Immature natural killer cell (primary cell): ENCODE measurements at places on chromosomes 13 and 19.

DNA sequence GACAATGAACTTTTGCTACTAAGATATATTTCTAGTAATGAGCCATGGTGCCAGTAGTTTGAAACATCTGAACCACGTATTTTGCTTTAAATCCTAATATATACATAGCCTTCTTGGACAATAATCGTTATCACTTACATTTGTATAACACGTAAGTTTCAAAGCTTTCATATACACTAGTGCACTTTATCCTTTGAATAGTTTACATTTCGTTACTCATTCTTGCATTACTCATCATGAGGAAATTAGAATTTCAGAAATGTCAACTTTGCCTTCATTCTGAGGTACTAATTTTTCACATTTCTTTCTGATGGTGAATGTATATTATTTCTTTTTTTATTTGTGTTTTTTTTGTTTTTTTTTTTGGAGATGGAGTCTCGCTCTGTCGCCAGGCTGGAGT lies 5.8 kb downstream of the KBTBD7 start:
- DNase-seq: no peak

DNA sequence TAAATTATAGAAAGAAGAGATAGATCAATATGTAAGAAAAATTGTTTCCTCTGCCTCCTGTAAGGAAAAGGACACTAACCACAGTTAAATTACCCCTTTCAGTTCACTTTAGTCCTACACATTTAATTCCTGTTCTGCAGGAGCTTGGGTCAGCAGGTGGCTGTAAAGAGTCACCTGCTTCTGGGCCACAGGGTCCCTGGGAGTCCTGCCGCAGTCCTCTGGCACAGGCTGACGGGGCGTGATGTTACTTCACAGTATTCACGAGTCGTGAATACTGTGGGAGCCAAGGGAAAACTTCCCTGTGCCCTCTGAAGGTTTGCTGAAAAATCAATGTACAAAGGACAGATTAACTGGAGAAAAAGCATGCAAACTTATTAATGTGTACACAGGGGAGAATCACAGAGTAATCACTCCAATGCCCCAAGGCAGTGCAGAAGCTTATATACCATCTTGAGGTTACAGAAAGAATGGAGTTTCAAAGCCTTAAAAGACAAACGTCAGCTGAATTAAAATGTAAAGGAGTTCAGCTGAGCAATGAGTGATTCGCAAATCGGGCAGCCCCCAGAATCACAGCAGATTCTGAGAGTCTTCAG lies 125.8 kb upstream of the TMTC4 start:
- DNase-seq: no peak

DNA sequence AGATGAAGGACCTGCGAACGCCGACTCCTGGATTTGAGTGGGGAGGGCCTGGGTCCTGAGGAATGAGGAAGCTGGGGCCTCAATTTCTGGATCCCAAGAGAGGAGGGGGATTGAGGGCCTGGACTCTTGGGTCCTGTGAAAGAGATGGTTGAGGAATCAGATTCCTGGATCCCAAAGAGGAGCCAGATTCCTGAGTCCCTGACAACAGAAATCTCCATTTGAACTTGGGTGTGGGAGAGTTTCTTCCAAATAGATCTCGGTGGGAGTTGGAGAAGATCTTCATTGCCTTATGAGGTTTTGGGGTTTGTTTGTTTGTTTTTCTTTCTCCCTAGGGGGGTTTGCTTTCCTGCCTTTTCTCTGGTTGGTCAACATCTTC lies 624 bp downstream of the PSENEN start:
- no peak for DNase-seq

DNA sequence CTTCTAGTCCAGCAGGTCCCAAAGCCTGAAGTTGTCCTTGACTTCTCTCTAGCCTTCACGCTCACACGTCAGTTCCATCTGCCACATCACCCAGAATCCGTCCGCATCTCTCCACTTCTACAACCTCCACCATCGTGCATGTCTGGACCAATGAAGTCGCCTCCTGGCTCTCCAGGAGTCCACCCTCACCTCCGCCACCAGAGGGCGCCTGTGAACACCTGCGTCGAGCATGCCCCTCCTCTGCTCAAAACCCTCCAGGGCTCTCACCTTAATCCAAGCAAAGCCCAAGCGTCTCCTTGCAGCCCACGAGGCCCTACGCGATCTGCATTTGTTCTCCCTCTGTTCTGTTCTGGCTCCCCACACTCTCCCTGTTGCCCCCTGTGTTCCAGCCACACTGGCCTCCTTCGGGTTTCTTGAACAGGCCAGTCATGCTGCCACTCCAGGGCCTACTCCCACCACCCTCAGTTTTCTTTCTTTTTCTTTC lies 3.7 kb downstream of the USHBP1 start:
- DNase-seq: peak; percentile 82

GRCh38 chr19:17370026-17370587 lies 7.0 kb downstream of the PLVAP start:
- no peak for DNase-seq

DNA sequence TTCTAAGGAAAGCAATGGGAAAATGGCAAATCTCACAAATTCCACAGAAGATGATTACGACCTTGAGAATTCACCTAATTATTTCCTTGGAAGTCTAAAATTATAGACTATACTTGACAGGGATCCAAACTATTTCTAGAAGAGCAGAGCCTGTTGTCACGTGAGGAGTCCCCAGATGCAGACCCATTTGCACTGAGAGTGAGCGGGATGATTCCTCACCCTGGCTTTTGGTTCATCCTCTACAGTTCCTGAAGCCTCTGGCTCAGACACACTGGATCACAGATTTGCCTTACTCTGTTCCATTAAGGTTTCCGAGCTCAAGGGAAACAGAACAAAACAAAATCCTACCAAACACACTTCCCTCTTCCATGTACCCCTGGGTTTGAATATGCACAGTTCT lies 23.0 kb upstream of the CYSLTR2 start:
- DNase-seq: no peak

DNA sequence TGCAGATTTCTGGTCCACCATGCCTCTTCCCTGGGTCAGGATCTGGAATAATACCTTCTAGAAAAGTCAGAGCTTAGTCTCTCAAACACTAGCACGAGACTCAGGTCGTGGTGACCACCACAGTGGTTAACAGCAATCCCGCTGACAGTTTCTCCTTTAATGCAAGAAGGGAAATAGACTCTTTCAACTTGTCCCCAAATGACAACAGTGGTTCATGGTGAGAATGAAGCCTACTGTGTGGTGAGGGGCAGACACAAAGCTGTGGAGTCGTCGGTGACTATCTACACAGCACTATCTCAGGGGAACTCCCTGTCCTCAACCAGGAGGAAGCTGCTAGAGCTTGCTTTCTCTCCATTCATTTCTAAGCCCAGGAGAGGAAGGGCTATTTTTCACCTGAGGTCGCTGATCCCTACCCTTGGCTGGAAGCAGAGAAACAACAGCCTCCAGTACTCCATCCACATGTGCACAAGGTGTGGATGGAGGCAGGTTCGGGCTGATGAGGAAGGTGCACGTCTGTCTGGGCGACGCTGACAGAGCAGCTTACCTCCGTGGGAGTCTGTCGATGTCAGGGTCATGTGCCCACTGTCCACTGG lies 72.4 kb downstream of the STK24 start:
- DNase-seq: peak; percentile 70

DNA sequence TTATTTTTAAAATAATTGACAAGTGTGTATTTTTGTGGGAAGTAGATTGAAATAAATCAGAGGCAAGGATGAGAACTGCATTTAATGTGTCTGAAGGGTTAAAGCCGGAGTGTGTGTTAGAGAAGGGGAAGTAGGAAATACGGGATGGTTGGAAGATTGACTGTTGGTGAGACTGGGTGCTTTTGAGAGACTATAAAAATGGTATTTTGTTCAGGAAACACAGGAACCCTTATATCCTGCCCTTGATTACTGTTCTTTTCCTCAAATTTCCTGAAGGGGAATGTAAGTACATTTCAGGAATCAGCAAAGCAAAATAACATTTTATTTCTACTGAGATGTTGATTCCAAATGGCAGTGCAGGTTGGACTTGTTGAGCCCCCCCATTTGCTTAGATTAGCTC lies 15.1 kb downstream of the IFT88 start:
- no peak for DNase-seq

DNA sequence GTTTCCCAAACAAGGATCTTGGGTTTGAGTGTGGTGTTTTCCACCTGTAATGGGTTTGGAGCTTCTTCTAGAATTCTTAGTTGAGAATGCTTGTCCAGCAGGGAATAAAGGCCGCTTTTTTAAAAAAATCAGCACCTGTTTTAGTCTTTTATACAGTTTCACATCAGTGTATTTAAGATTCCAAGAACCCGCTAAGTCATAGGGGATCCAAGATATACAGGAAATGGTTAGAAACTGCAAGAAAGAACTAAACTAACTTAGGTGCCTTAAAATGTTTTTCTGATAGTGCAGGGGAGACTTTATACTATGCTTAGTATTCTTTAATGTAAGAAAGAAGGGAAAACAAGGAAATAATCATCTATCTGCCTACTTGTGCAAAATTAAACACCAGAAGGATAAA lies 74.7 kb downstream of the C13orf42 start:
- no peak for DNase-seq

GRCh38 chr19:50551034-50551714 lies 17.1 kb downstream of the LRRC4B start:
- DNase-seq: no peak
